HuH-7 (cell line): ENCODE measurements at places on chromosomes 11 and 22.

DNA sequence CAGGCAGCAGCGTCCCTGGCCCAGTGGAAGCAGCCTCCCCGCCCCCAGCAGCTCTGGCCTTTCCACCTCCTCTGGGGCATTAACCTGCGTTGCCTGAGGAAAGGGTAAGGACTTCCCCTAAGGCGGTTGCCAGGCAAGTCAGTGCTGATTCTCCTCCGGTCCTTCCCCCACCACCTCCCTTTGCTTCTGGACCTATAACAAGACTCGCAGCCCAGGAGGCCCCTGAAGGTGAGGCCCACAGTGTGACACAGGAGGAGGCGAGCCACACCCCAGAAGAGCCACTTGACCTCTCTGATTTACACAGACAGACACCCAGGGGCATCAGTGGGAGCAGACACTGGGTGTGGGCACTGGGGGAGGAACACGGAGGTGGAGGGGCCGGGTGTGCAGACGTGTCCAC, 35.4 kb downstream of the ASCL2 start:
- no peak for DNase-seq

GRCh38 chr11:104581246-104581980, 316.8 kb downstream of the CASP12 start:
- DNase-seq, result no peak

- DNase-seq, result no peak
Measured at GRCh38 chr22:35938226-35938625, 90.4 kb downstream of the RBFOX2 start.

DNA sequence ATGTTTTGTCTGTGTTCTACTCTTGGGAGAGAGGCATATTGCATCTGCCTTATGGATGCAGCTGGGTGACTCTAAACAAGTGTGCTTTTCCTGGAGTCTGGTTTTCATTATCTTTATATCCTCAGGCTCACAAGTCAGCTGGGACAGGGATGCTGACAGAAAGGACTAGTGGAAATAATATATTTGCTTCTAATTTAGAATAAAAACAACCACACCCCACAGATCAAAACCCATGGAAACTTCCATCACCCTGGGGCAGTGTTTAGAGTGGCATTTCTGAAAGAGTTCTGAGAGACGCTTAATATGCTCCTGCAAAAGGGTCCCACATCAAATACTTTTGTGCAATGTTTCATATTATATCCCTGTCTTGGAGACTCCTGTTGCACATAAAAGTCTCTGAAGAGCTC, 20.8 kb downstream of the KCNE3 start:
- DNase-seq, result no peak

DNA sequence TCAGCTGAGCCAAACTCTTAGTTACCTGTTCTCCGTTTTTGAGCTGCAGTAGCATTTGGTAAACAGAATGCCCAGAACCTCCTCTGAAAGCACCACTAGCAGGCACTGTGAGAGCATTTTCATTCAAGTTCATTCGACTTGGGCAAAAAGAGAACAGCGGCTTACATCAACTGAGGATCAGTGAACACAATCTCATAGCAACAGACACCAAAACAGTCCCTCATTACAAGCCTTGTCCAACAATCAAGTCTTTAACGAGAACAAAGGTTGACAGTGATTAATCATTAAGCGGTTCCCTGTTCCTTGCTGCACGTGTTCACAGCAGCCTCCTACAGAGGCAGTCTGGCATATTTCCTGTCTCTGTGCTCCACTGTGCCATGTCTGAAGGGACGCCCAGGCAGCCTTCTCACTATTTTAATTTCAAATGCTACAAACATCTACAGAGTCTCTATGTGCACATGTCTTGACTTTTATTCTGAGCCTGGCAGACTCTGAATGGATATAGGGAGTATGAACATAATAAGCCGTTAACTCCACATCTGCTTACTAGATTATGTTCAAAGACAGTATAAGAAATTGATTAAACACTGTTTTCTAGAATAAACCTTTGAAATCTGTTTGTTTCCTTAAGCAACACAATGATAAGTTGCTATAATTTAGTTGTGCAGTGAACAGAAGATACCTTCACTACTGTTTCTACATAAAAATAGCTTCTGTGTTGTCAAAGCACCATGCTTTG, 88.3 kb upstream of the MTMR2 start:
- DNase-seq, result peak; percentile 45

GRCh38 chr11:66150725-66151124, 80.7 kb downstream of the PACS1 start:
- no peak for DNase-seq

DNA sequence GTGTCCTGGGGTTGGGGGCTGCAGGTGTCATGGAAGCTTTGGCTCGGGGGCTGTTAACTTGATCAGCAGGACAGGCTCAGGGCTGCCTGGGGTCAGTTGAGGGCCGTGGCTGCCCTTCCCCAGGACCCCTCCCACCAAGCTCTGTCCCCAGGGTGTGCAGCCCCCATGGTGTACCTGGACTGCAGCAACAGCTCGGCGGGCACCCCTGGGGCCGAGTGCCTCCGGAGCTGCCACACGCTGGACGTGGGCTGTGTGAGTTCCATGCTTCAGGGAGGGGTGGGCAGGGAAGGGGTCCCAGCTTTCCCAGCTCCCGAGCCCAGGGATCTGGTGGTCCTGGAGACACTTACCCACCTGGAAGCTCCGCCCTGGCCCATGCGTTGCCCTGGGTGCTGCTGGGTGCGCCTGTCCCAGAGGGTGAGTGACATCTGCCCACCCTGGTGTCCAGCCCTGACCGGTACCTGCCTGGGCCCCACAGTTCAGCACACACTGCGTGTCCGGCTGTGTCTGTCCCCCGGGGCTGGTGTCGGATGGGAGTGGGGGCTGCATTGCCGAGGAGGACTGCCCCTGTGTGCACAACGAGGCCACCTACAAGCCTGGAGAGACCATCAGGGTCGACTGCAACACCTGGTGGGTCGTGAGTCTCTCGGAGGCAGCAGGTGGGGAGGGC, 11.3 kb downstream of the MUC5B start:
- no peak for DNase-seq

- no peak for DNase-seq
Measured at GRCh38 chr22:49951000-49951677, 9.4 kb upstream of the PIM3 start.

- DNase-seq, result no peak
Measured at GRCh38 chr11:133306019-133306418, 226.3 kb downstream of the OPCML start.
